ENCODE measurements at places on chromosomes 7 and 10. TPM values are rescaled to one million over a fixed set of nuclear protein-coding genes. Genes with fewer than 3 reads are reported as not detected.

The INA gene
- not detected for total RNA-seq

The AKR1B1 gene
- 69.3 TPM for total RNA-seq

DNA sequence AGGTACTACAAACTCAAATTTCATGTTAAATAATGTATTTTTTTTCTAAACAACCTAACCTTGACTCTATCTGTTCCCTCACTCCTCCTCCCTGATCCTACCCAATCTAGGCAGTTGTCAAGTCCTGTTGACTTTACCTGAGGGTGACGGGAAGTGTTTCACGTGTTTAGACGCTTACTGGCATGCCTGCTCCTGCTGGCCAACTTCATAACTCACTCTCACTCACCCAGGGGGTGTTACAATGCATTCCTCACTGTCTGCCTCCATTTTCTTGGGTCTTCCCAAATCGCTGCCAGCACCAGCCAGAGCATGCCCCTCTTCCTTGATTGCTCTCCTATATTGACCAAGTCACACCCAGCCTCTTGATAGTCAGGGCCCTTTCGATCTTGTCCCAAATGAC lies 28.3 kb downstream of the CRCP start:
- H3K27ac ChIP-seq, result no peak overlapping the region
- no peak overlapping the region for H3K4me3 ChIP-seq
- no peaks in the 10 kb centered on the region for H3K27me3 ChIP-seq
- H3K36me3 ChIP-seq, result no peaks in the 10 kb centered on the region

GRCh38 chr10:480928-481552 lies 208.4 kb downstream of the DIP2C start:
- H3K4me1 ChIP-seq, result no peaks in the 10 kb centered on the region
- no peak for DNase-seq
- H3K27ac ChIP-seq, result no peak overlapping the region
- H3K4me3 ChIP-seq, result no peak overlapping the region
- no peaks in the 10 kb centered on the region for H3K36me3 ChIP-seq

Data from aorta (tissue), 5 donors.